NCI-H510A (cell line): ENCODE measurements at places on chromosomes 1 and 21.

DNA sequence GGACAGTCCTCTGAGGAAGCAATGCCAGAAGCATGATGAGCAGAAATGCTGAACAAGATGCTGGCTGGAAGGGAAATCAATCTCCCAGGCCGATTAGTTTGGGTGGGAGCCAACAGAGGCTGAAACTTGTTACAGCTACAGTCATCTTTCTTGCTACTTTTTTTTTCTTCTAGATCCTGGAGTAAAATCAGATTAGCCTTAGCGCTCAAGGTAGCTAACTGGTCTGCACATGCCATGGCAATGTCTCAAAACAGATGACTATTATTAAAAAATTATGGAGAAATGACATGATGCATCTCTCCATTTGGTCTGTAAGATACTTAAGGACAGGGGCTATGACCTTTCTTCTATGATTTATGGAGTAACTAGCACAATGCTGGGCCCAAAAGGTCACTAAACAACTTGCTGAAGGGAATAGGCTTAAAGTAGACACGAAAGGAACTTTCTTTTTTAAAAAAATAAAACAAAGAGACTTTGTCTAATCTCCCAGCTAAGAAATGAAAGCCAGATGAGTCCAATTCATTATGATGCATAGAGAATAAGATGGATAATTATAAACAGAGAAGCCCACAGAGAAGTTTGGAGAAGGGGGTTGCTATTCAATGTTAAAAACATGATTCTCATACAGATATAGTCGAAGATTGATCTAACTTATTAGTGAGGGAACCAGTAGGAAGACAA lies 42.5 kb downstream of the UTP25 start:
- no peak for DNase-seq

DNA sequence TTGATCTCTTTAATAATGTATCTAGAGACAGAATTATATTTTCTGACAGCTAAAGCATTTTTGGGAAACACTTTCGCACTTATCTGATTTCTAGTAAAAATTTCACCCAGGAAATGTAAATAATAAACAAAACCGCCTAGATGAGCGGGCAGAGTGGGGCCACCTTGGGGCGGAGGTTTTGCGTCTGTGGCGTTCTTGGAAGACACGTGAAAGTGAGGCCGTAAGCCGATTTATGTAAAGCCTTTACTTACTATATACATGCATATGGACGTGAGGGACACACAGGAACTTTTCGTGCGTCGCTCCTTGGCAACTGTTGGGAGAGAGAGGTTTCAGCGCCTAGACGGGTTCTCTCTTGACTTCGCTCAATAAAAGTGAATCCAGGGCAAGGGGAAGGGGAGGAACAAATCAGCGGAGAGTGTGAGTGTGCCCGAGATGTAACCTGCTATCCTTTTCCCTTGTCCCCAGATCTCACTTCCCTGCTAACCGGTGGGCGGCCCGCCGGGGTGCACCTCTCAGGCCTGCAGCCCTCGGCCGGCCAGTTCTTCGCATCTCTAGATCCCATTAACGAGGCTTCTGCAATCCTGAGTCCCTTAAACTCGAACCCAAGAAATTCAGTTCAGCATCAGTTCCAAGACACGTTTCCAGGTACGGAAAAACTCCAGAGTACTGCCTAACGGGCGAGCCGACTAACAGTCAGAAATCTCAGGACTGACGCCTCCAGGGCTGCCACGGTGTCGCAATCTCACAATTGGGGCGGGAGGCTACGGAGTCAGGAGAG lies 1.7 kb downstream of the HLX start:
- DNase-seq: no peak

GRCh38 chr1:32337855-32338636 lies 2.0 kb upstream of the MARCKSL1 start:
- no peak for DNase-seq

GRCh38 chr1:28272215-28272852 lies 13.0 kb downstream of the SESN2 start:
- DNase-seq: no peak

DNA sequence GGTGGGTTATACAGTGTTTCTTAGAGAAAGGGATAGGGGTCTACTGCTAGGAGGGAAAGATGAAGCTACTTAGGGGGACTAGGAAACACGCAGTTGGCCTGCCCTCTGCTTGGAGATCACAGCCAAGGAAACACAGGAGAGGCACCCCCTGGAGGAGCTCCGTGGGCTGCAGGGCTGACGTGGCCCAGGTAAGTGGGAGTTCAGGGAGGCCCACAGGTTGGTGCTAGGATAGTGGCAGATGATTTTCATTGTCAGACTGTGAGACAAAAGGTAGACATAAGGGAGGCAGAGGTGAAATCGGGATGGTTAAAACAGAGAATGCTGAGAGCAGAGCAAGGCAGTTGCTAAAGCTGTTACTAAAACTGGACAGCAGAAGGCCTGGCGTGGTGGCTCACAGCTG lies 463.0 kb downstream of the DSCAM start:
- no peak for DNase-seq

GRCh38 chr1:40095806-40096205 lies 1.2 kb downstream of the PPT1 start:
- no peak for DNase-seq
